NCI-H1930 (cell line): ENCODE measurements at places on chromosomes 6 and 20.

GRCh38 chr6:75855052-75855451, 106.0 kb downstream of the MYO6 start:
- no peak for DNase-seq

DNA sequence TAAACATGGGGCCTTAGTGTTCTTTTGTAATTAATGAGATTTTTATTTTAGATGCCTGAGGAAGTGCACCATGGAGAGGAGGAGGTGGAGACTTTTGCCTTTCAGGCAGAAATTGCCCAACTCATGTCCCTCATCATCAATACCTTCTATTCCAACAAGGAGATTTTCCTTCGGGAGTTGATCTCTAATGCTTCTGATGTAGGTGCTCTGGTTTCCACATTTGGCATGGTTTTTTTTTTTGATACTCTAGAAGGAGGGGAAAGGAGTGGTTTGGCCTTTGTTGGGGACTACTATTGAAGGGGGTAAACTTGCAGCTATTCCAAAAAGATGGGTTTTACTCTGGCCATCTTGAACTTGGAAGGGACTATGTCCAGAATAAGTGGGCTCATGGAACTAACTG, 1.7 kb downstream of the HSP90AB1 start:
- no peak for DNase-seq

- no peak for DNase-seq
Measured at GRCh38 chr6:128925765-128926164, 42.8 kb downstream of the LAMA2 start.

GRCh38 chr6:130132286-130132701, 90.5 kb downstream of the SAMD3 start:
- DNase-seq = no peak

DNA sequence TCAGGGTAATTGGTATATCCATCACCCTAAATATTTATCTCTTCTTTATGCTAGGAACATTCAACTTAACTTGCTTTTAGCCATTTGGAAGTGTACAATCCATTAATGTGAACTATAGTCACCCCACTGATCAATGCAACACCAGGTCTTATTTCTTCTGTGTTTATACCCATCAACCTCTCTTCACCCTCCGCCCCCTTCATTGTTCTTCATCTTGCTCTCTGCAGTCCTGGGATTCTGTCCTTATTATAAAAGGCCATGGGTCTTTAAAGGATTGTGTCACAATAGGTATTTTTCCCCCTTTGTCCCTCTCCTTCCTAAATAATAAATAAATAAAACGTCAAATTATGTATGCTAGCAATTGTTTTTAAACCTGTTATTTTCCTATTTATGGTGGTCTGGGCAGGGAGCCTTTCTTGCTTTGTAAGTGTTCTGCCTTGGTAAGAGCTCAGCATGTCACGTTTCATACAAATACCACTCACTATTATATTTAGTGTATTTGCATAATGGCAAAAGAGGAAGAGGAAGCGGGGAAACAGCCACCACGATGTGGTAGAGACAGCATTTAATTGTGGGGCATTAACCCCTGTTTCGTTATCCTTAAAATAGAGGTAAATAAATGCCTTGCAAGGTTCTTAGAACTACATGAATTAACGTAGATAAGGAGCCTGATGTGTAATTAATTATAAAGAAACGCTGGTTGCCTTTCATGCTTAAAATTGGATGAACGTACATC, 1.9 kb downstream of the ABRACL start:
- DNase-seq = no peak

DNA sequence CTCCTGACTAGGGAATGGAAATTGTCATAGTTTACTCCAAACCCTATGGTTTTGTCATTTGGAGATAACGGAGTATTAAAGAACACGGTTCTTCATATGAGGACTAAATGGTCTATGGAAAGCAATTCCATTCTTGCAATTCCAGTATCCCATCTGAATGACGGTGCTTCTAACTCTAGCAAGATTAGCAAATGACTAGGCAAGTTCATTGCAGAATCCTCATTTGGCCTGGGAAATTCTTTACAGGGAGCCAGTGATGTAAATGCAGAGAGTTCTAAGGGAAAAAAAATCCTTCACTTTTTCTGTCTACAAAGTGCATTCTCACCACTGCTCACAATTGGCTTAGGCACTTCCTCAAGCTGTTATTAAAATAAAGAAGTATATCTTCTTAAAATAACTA, 111.5 kb downstream of the MOXD1 start:
- DNase-seq = no peak

DNA sequence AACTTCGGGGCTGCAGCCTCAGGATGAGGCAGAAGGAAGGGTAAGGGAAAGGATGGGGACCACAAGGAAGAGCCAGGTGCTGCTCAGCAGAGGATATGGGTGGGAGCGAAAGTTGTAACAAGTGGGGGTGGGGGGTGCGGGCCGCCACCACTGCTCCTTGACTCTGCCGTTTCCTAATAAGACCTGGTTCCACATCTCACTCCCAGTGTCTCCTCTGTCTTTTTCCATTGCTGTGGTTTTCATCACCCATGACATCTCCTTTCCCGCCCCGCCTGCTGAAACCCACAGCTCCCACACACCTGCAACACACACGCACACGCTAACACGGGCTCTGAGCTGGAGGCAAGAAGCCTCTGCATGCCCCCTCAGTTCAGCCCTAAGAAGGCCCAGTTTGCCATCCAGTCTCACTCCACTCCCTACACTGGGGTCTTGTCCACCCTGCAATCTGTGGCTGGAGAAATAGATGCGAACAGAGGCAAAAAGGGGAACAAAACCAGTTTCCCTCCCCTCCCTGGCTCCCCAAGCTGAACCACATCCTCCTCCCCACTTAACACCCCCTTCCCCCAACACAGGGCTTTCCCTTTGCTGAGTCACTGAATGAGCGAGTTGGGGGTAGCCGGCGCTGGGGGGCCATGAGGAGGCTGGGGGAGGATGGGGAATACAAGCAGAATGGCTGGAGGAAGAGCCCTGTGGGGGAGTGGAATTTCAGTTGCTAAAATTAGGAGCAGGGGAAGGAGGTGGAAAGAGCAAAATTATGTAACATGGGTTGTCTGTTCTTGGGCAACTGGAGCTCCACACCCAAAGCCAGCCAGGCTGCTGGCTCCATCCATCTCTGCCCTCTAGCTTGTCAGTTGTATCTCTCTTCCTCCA, 11.5 kb downstream of the NFKBIL1 start:
- DNase-seq = no peak

DNA sequence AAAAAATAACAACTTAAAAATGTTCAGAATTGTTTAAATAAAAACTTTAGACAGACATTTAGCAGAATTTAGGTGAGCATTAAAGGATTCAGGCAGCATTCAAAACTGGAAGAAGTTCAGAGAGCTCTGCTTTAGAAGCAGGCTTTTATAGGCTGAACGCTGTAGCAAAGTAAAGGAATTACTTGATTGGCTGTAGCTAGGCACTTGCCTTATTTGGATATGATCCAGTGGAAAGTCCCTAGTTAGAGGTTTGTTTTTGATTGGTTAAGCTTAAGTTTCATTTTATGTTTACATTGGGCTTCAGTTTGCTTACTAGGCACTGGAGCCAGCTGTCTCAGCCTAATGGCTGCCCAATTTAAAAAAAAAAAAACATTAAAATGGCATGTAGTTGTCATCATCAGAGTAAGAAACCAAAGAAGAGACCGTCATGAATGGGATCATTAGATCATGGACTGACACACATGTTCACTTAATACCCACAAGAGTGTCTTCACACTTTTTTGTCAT, 65.1 kb downstream of the CBFA2T2 start:
- DNase-seq = peak; percentile 73

- no peak for DNase-seq
Measured at GRCh38 chr6:38432079-38432478, 207.7 kb downstream of the BTBD9 start.

DNA sequence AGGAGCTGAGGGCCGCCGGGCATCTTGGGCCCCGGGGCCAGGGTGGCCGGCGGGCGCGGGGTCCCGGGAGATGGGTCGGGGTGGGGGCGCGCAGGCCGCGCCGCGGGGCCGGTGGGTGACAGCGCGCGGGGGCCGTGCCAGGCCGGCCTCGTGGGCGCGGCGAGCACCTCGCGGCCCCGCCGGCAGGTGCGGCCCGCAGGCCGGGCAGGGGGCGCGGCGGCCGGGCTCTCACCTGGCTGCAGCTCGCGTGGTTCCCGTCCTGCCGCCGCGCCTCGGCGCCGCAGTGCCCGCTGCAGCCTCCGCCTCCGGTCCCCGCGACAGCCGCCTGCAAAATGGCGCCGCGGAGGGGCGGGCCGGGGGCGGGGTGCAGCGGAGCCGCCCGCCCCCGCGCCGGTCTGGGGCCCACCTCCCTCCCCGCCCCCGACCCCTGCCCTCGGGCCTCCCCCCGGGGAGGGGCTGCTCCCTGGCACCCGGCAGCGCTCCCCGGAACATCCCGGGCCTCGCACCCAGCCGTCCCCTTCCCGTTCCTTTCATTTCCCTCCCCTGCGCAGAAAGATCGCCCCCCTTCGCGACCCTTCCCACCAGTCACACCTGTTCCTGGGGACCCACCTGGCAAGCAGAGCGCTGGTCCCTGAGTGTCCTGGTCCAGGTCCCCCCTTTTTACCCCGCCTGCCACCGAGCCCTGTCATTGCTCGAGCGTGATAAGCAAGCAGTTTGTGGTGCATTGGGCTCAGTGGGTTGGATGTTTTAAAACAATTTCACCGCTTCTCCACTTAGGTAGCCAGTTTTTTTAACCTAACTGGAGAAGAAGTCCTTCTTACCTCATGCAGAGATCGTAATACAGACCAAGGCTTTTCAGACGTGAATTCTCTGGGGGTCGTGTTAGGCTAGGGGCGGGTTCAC, at the start of gene SLC23A2:
TSS of gene SLC23A2 (minus strand) at position 337 of the 903 bp plus-strand sequence. CDS start 68,948 bp downstream, outside the sequence.
- peak; percentile 34 for DNase-seq

DNA sequence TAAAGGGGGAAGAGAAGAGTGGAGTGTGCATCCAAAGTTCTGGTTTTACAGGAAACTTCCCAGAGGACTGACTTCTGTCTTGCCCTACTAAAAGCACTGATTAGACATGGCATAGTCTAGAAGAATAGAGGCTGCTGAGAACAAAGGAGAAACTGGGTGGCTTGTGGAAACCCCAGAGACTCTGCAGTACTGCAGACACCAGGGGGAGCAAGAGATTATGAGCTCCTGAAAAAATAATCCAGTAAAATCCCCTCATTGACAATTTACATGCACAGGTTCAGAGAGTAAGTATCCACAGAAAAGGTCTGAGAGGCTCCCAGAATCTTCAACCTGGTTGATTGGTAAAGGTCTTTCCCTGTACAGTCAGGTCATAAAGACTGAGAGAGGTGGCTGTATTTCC, 48.7 kb upstream of the CLVS2 start:
- no peak for DNase-seq

- DNase-seq = no peak
Measured at GRCh38 chr20:50297498-50298376, 107.1 kb downstream of the CEBPB start.
